Spleen (tissue), 13 donors: ENCODE measurements at places on chromosomes 5 and 9.

- peak; percentile 42 for DNase-seq
These were observed 586.5 kb upstream of the PTPRD start for GRCh38 chr9:11199335-11199734.

DNA sequence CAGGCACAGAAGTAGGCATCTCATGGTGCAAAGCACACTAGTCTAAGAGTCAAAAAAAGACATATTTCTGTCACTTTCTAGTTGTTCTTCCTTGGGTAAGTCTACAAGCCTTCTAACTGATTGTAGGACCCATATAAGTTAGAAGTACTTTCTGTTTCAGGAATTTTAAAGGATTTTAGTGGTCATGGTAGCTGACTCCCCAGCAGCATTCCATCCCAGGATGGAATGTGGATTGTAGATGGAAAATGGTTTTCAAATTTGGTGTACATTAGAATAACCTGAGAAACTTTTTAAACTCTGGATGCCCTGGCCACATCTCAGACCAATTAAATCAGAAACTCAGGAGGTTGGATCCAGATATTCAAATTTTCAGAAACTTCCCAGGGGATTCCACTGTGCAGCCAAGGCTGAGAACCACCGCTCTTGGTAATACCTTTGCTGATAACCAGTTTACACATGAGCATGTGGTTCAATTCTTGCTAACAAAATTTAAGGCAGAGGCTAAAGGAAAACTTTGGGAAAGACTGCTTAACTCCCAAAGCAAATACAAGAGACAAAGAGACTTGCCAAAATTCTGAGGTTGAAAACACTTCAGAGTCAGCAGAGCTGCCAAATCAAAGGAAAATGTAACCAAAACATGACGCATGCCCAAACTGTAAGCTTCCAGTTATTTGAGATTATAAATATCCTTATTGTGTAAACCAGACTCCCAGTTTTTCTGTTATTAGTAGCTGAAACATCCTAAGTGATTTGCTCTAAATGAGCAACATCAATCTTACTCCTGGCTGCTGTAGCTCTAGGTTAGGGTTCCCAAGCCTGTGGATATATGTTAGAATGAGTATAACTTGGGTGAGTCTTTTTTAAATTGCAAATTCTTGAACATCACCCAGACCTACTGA, 145.4 kb upstream of the MTAP start:
- DNase-seq: no peak

- DNase-seq: no peak
These were observed 455 bp downstream of the OLFM1 start for GRCh38 chr9:135087899-135088347.

DNA sequence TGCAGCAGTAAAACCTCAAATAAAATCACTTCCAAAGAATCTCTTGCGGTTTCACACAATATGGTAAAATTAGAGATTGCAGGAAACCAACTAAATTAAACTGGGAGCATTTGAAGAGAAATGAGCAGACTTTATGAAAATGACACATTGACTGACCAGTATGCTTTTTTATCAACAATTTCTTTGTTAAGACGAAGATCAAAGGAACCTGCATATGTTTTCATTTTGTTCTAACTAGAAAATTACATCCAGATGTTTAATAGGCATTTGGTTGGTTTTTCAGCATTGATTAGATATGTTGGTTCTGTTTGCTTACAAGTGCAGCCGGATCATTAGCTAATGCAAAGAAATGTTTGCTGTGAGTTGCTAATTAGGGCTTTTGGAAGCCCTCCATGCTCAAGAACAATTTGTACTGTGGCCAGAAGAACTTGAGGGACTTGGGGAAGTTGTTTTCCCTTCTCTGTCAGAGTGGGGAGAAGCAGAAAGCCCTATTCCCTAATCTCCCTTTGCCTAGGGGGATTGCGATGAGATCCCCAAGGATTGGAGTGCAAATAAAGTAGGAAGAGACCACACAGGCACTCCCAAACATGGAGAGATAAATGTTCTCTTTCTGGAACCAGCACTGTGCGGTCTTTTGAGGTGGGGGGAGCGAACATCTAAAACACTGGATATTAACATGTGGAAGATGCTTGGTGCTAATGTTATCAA, 4.5 kb upstream of the TLE1 start:
- no peak for DNase-seq

DNA sequence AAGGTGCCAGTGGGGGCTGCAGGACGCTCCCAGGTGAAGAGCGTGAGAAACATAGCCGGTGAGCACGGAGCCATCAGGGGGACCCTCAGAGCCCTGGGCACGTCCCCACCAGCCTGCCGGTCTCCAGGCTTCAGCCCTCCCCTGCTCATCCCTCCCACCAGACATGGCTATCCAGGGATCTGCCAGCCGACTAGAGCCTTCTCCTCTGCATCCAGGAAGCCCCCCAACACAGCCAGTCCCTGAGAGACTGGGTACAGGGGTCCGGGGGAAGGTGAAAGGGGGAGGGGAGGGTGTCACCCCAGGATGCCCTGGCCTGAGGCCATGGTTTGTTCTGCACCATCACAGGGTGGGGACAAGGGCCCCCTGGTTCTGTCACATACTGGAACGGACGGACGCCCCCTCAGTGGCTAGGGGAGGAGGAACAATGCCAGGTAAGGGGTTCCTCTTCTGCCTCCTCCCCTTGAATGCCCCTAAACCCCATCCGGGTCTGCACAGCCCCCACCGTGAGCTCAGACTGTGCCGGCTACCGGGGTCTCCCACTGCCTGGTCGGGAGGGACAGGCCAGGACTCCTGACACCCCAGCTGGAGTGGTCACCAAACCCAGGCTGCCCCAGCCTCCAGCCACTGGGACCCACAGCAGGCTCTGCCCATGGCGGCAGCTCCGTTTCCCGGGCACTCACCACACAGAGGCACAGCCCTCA, 34.3 kb downstream of the NACC2 start:
- DNase-seq: no peak

GRCh38 chr9:34321451-34321850, 7.6 kb downstream of the KIF24 start:
- DNase-seq: no peak

- peak; percentile 68 for DNase-seq
These were observed 29.4 kb downstream of the DYNC2I2 start for GRCh38 chr9:128627127-128627715.

- DNase-seq: no peak
These were observed 210.6 kb downstream of the ATP10B start for GRCh38 chr5:160641405-160641804.

DNA sequence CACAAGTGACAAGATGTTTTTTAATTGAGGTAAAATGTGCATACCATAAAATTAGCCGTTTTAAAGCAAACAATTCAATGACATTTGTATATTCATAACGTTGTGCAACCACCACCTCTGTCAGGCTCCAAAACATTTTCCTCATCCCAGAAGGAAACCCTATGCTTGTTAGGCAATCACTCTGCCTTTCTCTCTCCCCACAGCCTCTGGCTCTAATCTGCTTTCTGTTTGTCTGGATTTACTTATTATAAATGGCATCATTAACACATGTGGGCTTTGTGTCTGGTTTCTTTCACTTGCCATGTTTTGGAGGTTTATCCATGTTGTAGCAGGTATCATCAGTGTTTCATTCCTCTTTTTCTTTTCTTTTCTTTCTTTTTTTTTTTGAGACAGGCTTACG, 1.4 kb upstream of the N4BP3 start:
- no peak for DNase-seq

GRCh38 chr9:18118268-18118667, 355.7 kb upstream of the ADAMTSL1 start:
- DNase-seq: no peak

DNA sequence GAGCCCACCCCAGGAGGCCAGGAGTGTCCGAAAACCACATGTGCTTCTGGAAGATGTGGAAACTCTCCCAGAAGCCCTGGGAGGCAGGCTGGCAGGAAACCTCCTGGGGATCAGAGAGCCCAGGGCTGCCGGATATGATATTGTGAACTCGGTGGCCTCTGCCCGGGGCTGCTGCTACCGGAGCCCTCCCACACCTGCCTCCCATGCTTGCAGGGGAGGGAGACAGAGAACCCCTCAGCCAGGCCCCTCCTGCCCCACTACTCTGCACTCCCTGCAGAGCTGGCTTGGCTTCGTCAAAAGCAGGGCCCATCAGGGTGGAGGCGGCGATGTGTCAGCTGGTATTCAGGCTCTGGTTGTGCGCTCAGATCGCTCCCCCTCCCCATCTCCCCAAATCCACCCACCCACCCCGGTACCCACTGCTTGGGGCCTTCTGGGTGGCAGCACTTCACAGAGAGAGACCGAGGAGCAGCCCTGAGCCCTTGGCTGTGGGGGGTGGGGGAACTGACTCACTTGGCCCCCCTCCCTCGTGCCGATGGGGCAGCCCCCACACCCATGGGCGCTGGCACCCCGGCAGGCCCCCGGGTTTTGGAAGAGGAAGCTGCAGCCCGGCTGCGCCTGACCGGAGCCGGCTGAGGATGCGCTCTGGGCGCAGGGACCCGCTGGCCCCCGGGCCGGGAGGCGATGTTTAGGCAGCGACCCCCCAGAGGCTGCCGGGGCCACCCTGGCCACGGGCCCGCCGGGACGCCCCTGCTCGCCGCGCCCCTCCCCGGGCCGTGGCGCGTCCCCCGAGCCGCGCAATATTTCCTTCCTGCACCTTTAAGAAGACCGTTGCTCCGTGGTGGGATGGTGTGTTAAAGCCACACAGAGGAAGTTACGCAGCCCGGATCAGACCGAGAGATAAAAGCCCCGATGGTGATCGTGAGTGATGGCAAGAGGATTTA, 786 bp upstream of the NTNG2 start:
- peak; percentile 82 for DNase-seq

- DNase-seq: no peak
These were observed 95.3 kb upstream of the RASGRF2 start for GRCh38 chr5:80864706-80865435.

- no peak for DNase-seq
These were observed 26.6 kb downstream of the NEK6 start for GRCh38 chr9:124284237-124284831.

DNA sequence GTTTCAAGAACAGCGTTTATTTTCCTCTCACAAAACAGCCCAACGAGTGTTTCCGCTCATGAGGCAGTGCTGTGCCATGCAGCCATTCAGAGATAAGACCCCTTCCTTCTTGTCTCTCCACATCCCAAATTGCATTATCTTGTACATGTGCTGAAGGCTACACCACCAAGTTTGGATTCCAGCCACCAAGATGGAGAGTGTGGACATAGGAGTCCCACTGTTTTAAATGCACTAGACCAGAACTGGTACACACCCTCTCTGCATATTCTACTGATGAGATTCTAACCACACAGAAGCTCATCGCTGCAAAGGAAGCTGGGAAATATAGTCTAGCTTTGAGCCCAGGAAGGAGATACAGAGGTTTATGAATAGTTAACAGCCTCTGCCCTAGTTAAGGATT, 509.4 kb downstream of the NFIB start:
- DNase-seq: no peak

DNA sequence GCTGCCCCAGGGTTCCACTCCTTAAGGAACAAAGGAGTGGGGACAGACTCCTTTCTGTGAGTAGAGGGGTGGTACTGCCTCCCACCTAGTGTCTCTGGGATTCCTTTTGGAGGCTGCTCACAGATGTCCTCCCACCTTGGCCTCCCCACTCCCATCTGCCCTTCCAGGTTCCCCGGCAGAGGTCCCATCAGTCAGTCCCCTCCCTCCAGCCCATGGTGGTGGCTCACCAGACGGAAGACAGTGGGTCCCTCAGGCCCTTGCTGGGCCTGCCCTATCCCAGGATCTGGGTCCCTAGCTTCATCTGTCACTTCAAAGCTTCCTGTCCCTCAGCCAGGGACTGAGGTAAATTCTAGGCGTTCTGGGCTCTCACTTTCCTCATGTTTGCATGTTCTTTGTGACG, 35.6 kb upstream of the NEK6 start:
- peak; percentile 71 for DNase-seq

DNA sequence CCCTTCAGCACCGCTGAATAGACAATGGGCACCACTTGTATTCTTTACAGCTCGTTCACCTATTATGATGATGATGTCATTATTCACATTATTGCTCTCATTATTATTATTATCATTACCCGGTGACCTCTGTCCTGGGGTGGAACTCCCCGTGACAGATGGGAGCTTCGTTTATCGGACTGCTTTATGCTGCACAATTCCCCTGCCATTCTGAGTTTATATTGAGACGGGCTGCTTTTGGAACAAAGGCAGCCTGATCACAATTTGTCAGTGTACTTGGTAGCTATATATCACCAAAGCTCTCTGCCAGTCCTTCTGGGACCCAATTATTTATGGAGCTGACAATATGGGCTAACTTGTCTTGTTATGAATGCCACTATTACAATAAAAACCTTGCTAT, 1145.6 kb upstream of the WWC1 start:
- DNase-seq: no peak

DNA sequence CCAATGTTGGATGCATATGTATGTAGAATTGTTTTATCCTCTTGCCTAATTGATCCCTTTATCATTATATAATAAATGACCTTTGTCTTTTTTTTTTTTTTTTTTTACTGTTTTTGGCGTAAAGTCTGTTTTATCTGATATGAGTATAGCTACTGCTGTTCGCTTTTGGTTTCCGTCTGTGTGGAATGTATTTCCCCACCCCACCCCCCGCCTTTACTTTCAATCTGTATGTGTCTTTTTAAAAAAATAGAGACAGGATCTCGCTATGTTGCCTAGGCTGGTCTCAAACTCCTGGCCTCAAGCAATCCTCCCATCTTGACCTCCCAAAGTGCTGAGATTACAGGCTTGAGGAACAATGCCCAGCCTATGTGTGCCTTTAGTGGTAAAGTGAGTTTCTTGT, 11.3 kb downstream of the AHRR start:
- DNase-seq: no peak

GRCh38 chr5:172679628-172680212, 38.7 kb downstream of the NEURL1B start:
- no peak for DNase-seq

DNA sequence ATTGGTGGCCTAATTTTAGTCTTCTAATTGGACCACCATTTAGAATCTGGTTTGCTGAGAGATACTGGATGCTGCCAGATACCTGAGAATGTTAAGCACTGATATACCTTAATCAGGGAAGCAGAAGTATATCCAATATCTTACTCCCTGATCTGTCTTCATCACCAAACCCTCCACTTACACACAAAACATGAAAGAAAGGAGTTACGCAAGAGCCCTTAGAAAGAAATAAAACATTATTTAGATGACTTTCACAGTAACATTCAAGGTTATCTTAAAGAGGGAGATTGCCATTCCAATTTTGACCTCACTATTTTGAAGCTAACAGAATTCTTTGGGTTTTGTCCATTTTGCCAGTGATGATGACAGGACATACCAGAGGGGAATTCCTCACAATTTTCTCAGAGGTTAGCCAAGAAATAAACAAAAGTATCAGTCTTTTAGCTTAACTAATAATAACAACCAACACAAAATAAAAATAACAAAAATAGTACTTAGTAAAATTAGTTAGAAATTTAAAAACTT, 496.1 kb downstream of the NFIB start:
- DNase-seq: no peak

DNA sequence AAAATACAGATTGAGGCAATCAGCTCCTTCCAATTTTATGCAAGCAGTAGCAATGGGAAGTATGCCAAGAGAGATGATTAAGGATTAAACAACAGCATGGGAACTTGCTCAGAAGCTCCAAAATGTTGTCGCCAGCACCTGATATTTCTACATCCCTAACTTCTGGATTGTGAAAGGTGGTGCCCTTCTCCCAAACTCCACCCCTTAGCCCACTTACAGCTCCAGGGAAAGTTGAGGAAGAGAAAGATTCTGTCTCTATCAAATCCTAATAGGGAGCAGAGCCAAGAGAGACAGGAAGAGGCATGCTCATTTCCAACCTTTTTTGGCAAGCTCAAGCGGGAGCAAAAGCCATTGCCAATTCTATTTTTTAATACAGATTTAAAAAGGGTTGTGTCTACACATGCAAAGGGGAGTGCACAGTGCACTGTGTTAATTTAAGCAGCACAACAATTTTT, 92.4 kb upstream of the NR3C1 start:
- no peak for DNase-seq
